RWPE1 (cell line): ENCODE measurements at places on chromosomes 2 and 18.

DNA sequence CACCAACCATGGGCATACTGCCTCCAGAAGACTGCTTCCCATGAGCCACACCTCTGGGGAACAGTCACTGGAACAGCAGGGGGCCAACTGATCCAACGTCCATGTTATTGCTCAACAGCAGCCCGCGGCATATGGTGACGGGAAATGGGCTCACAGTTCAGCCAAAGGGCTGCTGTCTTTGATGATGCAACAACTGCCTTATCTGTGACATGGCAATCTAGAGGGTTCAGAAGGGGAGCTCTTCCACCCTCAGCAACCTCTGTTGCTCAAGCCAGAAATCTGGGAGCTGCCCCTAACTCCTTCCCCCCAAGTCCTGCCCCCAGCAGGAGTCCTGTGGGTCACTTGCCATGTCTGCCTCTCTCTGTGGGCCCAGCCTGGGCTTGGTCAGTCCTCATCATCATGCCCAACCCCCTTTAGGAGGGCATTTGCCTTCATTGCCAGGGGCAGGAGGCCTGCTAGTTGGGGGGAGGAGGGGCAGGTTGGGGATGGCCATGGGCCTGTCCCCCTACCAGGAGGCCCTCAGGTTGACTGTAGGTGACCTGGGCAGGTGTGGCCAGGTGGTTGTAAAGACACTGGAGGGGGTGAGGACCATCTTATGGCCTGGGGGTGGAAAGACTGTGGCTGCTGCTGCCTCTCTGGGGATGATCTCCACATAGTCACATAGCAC lies 212.9 kb downstream of the CYP26B1 start:
- DNase-seq: no peak

GRCh38 chr2:156512451-156512850 lies 76.3 kb downstream of the GPD2 start:
- DNase-seq: no peak

DNA sequence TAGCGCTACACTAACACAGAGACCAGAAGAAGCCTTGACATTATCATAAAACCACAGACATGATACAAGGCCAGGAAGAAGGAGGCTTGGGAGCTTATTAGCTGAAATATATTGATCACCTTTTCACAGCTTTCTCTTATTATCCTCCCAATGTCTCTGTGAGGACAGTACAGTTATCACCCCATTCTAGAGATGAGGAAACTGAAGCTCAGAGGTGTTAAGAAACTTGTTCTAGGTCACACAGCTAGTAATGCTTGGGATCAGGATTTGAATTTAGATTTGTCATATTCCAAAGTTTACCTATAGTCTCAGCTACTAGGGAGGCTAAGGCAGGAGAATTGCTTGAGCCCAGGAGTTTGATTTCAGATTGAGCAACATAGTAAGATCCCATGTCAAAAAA lies 44.6 kb upstream of the LTBP1 start:
- no peak for DNase-seq

DNA sequence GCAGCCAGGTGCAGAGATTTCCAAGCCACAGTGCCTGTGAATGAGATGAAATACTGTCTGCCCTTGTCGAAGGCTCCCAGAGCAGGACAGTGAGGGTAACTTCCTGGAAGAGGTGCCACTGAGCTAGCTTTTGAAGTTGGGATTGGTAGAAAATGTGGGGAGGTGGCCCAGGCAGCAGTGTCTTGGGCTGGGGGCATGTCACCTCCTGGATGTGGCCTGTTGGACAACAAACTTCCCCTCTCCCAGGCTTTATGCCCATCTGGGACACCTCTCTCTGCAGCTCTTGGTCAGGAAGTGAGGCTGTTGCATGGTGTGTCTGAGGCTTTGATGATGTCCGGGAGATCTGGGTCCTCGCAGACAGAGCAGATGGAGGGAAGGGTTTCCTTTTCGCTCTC lies 151.4 kb downstream of the DYSF start:
- no peak for DNase-seq

- no peak for DNase-seq
Measured at GRCh38 chr2:75801234-75801982, 90.7 kb upstream of the GCFC2 start.

- DNase-seq: no peak
Measured at GRCh38 chr2:77169426-77169825, 352.8 kb downstream of the LRRTM4 start.

DNA sequence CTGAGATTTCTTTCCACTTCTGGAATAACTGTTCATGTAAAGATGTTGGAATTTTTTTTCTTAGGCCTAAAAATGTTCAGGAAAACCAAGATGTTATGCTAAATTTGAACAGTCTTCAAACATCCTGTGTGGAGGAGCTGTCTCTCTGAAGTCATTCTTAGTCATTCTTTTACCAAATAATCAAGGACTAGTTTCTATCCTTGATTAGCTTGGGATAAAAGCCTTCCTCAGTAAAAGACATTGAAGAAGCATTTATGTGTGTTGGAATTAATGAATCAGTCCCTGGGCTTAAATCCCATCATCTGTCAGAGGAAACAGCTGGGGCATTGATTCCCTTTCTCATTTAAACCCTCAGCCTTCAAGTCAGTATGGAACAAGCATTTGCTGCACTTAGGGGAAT lies 300.1 kb upstream of the NXPH2 start:
- DNase-seq: no peak

DNA sequence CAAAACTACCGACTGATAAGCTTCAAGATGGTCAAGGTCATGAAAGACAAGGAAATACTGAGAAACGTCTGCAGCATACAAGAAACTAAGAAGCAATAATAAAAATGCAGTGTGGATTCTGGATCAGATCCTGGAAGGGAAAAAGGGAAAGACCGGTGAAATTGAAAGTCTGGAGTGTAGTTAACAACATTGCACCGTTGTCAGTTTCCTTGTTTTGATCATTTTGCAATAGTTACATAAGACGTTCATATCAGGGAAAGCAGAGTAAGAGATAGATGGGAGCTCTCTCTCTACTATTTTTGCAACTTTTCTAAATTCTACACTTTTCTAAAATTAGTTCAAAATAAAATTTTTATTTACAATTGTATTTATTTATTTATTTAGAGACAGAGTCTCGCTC lies 15.0 kb upstream of the ZNF407 start:
- no peak for DNase-seq

GRCh38 chr2:222859786-222860612 lies 837 bp upstream of the ACSL3 start:
- peak; percentile 88 for DNase-seq

GRCh38 chr2:227724394-227725039 lies at the start of gene SCYGR6:
Gene SCYGR6 (minus strand): TSS chr2:227724757. CDS start chr2:227724757, 0 bp downstream.
- no peak for DNase-seq

DNA sequence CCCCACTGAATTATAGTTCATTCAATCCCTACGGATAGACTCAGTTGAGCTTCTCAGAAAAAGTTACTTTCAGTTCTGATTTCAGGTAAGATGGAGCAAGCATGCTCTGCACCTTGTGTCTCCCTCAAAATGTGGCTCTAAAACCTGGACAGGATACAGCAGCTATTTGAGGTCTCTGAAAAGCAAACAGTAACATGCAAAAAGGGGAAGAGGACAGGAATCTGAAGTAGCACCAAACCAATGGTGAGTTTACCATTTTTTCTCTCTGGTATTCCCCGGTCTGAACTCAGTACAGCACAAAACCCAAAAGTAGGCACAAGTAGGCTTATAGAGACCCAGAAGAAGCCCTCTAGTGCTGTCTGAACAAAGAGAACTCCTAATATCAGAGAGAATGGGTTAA lies 34.1 kb downstream of the LANCL1 start:
- no peak for DNase-seq

DNA sequence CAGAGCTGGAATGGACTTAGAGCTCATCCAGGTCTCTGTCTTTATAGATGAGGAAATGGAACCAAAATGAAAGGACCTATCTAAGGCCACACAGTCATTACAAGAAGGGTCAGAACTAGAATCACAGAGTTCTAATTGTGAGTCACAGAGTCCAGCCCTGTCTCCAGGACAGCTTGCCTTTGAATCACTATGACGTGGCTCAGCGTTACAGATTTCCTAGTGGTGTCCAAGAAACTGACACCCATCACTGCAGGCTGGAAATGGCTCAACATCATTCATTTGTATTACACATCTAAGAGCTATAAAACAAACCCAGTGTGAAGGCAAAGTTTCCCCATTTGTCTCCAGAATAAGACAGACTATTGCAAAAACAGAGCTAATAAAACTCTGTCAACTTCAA lies 164.3 kb upstream of the SIX2 start:
- DNase-seq: peak; percentile 79

DNA sequence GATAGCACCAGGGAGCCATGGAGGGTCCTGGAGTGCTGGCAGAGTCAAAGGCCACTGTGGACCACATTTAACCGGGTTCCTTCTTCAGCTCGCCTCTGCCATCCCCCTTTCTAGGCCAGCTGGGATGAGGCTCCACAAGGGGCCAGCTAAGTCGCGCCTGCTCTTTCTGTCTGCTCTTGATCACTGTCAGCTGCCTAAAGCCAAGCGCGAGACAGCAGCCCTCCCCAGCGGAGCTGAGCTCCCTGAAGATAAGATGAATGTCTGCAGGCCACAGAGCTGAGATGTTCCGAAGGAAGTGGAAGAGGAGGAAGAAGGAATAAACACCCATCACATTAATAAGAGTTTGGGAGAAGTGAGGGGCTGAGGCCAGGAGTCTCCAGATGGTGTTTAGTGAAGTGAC lies 99.6 kb downstream of the CELF4 start:
- DNase-seq: no peak

DNA sequence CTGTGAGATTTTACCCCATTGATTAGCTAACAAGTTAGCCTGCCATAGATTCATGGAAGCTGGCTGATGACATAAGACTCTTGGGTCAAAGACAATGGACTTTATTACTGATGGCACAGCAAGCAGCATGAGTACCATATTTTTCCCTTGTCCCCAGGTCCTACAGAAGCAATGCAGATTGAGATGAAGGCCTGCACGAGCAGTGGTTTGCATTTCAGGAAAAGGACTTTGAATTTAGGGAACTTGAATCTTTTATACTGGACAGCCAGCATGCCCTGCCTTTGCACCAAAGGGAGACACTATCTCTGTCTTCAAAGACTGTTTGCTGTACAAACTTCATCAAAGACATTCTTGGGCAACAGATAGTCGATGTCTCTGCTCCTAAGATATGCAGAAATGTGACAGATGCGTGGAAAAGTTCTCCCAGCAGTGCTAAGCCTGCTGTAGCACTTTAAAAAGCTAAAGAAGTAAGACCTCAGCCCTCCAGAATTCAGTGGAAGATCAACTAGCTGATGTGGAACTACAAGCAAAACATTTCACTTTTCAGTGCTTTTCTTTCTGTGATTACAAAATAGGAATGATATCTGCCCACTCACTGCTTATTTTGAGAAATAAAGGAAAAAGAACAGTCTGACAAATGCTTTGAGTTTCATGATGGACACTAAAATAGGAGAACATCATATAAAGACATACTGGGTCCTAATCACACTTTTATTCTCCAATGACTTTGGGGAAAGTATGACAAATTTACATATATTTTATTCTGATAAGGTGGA lies 44.4 kb upstream of the TANK start:
- no peak for DNase-seq

DNA sequence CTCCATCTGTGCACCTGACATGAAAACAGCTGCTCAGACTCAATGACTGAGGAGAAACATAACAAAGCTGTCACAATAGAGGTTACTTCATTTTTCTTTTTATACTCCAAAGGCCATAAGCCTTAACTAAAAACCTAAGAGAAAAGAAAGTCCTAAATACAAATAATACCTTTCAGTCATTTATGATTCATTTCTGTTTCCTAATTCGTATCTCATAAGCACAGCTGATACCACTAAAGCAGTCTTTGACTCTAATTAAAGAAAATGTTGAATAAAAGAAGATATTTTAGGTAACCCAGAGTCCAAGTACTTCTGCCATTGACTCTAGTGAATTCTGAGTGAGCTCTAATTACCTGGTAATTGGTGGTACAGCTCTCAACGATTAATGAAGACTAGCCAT lies 20.6 kb downstream of the NEMP2 start:
- no peak for DNase-seq

DNA sequence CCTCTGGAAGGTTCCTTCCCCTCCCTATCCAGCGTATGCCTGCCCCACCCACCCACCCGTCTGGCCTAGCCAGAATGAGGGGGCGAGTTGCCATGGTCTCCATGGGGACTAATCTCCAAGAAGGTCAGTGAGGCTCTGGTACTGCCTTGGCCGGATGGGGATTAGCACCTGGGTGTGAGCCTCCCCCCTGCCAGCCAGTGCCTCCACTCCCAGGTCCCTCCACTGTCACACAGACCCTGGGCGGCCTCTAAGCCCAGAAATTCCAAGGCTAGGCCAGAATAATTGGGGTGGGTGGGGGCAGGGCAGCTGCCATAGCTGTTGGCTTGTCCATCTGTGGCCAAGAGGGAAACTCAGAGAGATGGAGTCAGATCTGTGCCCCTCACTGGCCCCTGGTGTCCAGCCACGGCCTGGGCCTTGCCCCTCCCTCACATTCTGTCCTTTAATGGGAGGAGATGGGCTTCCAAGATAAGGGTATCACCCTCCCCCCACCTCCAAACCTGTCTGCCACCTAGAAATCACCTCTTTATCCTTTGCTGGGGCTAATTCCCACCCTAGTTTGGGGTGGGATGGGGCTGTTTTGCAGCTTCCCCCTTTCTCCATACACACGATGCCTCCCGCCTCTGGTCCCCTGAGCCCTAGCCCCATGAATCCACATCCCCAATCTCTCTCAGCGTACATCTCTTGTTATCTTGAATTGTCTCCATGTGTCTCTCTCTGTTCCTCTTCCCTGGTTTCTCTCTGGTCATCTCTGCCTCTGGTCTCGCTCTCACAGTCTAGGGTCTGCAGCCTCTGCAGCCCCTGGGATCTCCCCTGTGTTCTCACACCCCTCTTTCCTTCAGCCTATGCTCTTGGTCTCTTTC lies 6.0 kb upstream of the CRYBA2 start:
- no peak for DNase-seq

- no peak for DNase-seq
Measured at GRCh38 chr2:84639751-84640150, 123.5 kb downstream of the DNAH6 start.

DNA sequence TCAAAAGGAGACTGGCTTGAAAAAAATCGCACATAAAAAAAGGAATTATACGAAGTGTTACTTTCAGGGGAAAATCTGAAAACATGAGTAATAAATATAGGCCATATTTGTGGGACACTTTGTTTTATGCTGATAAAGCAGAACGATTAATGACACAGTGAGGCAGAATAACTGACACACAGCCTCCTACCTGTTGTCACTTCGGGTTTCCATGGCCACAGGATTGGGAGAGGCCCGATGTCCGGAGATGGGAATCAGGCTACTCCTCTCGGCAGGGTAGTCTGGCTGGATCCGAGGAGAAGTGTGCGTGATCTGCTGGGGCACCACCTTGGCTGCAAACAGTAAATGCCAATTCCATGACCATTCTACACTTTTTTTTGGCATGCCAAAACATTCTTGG lies 31.7 kb downstream of the SAP130 start:
- DNase-seq: no peak

- DNase-seq: peak; percentile 50
Measured at GRCh38 chr2:135709992-135710391, 31.7 kb upstream of the UBXN4 start.
